ENCODE measurements at places on chromosomes 11 and 22. TPM values are rescaled to one million over a fixed set of nuclear protein-coding genes. Genes with fewer than 3 reads are reported as not detected.

Gene CREBZF
- 12.9 TPM for total RNA-seq

Gene OR52I1
- not detected for total RNA-seq

Gene DEFB131B
- not detected for total RNA-seq

Gene DDX17
- 228 TPM for total RNA-seq

Gene NAT10
- total RNA-seq, result 22.3 TPM

Gene SERPIND1
- total RNA-seq, result 0.16 TPM

Gene PKP3
- 0.52 TPM for total RNA-seq

DNA sequence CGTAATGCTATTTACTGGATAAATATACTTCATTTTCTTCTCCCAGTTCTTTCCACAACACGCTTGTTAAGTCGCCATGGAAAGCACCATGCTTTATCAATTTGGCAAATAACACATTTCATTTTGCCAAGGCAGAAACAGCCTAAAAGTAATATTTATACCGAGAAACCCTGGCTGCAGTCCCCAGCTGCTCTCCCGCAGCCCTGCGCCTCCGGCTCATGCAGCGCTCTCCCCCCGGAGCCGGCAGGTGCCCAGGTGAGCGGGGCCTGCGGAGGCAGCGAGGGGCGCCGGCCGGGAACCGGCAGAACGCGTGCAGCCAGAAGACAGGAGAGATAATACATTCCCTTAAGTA lies 681 bp upstream of the ARHGEF12 start:
- no peak for DNase-seq

DNA sequence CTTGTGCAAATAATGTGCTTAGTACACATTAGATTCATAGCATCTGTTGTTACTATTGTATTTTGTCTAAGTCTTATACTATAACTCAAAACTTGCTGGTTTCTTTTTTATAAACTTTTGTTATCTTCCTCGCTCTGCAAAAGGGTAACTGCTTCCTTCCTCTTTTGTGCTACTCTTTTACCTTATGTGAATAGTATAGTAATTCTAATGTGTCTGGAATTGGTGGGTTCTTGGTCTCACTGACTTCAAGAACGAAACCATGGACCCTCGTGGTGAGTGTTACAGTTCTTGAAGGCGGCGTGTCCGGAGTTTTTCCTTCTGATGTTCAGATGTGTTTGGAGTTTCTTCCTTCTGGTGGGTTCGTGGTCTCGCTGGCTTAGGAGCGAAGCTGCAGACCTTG lies 563.1 kb upstream of the LUZP2 start:
- no peak for DNase-seq

- DNase-seq, result no peak
Measured at GRCh38 chr11:19389787-19390303, 149.1 kb upstream of the E2F8 start.

DNA sequence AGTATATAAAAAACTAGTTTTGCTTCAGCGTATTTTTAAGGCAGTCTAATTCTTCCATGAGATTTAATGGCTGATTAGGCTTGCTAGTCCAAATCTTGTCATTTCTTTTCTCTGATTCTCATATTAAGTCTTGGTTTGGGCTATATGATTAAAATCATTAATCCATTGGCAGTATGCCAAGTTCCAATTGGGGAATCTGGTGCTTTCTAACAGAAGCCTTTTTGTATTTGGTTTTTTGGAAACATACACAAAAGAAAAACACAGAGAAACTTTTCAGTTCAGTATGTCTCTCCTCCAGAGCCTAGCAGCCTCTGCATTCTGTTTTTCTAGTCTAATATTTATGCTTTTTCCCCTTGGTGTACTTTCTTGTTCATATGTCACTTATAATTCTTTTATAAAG lies 37.9 kb downstream of the SWAP70 start:
- no peak for DNase-seq

DNA sequence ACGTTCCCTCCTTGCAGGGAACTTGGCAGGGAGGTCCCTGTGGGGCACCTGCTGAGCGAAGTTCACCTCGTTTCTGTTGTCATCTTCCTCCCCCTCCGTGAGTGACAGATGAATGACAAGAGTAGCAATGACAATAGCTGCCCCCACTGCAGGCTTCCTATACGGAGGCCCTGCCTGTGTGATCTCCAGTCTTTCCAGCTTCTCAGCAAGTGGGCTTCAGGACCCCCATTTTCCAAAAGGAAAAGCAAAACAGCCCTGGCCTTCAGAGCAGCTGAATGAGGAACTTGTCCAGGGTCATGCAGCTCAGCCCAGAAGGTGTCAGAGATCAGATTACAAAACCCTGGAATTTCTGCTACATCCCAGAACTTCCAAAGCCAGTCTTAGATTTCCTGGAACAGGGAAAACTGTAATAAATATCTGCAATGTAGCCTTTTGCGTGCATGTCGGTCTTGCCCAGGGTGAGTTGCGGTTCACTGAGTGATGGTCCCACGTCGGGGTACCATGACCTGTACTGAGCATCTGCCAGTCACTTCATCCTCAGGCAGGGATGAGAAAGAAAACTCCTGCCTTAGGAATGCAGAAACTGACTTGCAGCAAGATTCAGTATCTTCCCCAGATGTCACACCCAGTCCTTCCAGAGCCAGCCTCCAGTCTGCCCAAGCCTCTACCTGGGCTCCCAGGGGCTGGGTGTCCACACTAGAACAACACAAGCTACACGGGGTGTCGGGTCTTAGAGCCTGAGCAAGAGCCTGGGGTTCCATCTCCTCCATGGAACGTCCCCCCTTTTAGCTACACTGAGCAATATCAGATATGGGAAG lies 1457.0 kb downstream of the BRD1 start:
- no peak for DNase-seq

DNA sequence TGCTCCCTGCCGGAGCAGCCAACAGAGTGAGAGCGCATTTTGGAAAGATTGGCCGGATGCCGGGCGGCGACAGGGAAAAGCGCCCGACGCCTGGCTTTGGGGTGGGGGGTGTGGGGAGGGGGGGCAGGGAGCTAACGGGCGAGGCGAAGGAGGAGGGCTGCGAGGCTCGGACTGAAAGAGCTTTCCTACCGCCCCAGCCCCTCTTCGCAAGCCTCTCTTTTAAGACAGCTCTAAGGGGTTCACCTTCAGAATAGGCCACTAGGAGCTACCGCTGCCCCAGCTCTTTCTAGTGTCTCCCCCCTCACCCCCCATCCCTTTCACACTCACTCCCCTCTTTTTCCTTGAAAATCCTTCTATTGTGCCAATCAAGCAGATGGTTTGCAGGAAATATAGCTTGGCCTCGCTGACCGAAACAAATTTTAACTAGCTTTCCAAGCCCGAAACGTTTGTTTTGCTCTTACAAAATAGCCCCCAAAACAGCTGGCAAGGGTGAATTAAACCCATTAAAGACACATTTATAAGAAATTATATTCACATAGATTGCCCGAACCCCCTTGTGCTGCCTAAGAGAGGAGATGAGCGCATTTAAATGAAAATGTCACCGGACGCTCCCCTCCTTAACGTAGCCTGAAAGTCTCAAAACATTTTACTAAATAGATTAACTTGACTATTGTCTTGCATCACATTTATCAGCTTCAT lies 3.7 kb upstream of the DBX1 start:
- DNase-seq, result no peak

- DNase-seq, result no peak
Measured at GRCh38 chr11:114441921-114442320, 2.7 kb downstream of the REXO2 start.

DNA sequence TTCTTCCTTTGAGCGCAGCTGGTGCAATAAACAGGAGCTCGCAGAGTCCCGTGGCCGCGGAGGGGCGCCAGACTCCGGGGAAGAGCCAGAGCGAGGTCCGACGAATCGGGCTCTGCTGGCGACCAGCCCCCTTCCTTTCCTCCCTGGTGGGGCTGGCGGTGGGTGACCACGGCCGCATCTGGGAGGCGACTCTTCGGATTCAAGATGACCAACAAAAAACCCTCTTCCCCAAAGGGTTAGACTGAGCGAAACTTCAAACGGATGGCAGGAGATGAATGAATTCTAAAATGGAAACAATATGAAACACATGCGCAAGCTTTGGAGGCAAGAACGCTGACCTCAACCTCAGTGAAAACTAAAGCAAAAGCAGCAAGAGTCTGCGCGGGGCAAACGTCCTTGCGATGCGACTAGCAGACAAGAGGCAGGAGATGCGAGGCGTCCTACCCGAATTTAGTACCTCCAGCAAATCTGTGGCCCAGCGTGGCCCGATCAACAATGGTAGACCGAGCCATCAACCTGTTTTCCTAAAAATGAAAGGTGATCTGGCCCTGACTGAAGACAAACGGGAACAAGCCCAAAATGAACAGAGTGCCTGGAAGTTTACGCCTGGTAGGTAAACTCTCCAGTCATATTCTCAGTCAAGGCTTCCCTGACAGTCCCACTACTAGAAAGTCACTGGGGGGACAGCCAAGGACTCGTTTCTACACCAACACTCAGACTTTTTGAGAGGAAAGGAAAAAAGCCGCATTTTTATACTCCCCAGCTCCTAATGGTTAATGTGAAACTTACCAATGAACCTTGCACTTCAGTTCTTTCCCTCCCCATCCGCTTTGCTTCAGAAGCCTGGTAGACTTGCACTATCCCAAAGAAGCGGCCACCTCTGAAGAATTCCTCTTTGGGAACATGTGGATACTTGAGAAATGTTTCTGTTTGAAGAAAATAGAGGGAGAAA lies 11.6 kb downstream of the MMP3 start:
- DNase-seq, result no peak

- DNase-seq, result no peak
Measured at GRCh38 chr11:119207415-119207960, 1.3 kb downstream of the CBL start.

DNA sequence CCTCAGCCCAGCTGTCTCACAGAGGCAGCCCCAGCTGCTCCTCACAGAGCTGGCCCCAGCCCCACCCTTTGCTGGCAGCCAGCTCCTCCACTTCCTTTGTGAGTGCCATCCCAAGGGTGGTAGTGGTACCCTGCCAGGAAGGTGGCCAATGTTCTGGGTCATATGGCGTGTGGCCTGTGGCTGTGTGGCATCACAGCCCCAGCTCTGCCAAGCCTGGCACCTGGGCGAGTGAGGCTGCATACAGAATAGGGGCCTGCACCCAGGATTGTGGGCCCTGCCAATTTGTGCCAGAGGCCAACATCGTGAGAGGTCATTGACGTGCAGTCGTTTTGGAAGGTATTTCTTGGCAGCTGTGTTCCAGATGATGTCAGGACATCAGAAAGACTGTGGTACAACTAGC lies 10.7 kb downstream of the TUB start:
- DNase-seq, result no peak

DNA sequence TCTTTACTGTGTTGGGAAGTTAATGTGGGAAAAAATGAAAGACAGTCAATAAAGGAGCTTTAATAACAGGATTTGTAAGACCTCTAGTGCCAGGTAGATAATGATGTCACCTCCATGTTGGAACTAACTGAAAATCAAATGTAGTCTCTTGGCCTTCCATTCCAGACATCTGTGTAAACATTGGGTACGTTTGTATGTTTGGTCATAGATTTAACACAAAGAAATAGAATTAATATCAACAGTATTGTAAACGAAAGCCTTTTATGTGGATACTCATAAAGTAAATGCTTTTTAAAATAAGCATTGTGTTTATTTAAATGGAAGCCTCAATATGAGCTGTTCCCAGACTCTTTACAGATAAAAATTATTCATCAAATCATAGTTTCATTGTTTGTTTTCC lies 605.7 kb downstream of the METTL15 start:
- no peak for DNase-seq

GRCh38 chr22:30332994-30333706 lies 6.4 kb upstream of the TBC1D10A start:
- DNase-seq, result no peak

- DNase-seq, result no peak
Measured at GRCh38 chr22:28146401-28147314, 227.6 kb upstream of the PITPNB start.

GRCh38 chr22:48821346-48821690 lies 1006.4 kb downstream of the BRD1 start:
- no peak for DNase-seq

GRCh38 chr11:12900496-12900895 lies 108.6 kb upstream of the RASSF10 start:
- DNase-seq, result no peak

All from left ventricle myocardium inferior (tissue), 1 donor.